Calu3 (cell line): ENCODE measurements at places on chromosomes 12 and 14.

DNA sequence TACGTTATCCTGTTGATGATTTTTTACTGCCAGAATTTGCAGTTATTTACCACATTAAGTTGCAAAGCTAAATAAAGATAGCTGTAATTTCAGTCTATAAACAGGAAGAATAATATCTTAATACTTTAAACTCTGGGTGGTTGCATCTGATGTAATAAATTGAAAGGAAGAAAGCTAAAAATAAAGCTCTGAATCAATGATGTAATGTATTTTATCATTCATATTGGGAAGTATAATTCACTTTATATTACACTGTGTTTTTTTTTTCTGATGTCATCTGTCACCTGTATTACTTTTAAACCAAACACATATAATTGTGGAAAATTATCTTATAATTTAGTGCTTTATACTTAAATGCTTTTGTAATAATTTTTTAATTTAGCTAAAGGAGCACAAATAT lies 37.1 kb downstream of the PDZRN4 start:
- no peak for DNase-seq

DNA sequence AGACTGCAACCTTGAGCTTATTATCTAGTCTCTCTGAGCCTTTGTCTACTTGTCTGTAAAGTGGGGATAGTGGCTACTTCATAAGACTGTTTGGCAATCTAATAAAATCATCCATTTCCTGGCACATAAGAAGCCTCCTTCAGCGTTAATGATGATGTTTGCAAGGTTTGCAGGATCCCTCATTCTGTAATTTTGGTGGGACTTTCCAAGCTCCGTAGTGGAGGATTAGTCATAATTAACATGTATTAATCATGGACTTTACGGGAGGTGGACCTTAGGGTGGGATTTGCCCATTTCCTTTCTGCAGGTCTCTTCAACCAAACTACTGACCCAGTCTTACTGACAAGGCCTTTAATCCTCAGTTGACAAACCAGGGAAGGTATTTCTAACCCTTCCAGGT lies 66.2 kb downstream of the NTF3 start:
- no peak for DNase-seq

GRCh38 chr12:59808317-59808910 lies 212.6 kb downstream of the SLC16A7 start:
- DNase-seq: no peak

GRCh38 chr14:29042551-29042950 lies 276.0 kb downstream of the FOXG1 start:
- DNase-seq: no peak

GRCh38 chr14:99595034-99595433 lies 9.0 kb downstream of the CCDC85C start:
- DNase-seq: no peak

- no peak for DNase-seq
These were observed 58.9 kb upstream of the FBXO33 start for GRCh38 chr14:39491134-39491571.

GRCh38 chr12:76014007-76014406 lies 17.6 kb downstream of the PHLDA1 start:
- no peak for DNase-seq

- DNase-seq: no peak
These were observed 180.0 kb upstream of the RGS6 start for GRCh38 chr14:71752111-71752738.
